NCI-H526 treated with DMSO at 0.1 percent for 48 hours (cell line): ENCODE measurements at places on chromosomes 16 and 17.

- DNase-seq, result peak; percentile 98
Observed at GRCh38 chr17:29010129-29010528, 4.3 kb upstream of the SEZ6 start.

DNA sequence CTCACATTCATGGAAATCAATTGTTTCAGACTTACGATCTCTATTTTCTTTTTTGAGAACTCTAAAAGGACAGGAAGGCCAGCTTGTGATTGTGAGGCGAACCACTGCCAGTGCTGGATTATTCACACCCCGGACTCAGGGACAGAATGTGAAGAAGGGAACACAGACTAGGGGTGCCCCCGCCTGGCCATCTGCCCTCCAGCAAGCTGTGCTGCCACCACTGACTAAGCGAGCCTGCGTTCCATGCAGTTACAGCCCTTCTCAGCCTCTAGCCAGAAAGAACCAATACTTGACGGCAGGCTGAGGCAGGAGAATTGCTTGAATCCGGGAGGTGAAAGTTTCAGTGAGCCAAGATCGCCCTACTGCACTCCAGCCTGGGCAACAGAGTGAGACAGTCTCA is 2.8 kb downstream of the HAGH start:
- no peak for DNase-seq

DNA sequence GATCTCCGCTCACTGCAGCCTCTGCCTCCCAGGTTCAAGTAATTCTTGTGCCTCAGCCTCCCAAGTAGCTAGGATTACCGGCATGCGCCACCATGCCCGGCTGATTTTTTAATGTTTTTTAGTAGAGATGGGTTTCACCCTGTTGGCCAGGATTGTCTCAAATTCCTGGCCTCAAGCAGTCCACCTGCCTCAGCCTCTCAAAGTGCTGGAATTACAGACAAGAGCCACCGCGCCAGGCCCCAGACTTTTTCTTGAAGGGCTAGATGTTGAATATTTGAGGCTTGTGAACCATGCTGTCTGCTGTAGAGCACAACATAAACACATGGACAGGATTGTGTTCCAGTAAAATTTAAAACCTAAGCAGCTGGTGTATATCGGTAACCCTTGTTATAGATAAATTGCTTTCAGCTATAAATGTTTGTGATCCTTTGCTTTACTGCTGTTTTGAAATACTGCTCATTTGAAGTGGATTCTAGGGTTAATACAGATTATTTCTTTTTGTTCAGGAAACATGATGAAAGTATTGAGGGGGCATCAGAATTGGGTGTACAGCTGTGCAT is 12.4 kb downstream of the WSB1 start:
- no peak for DNase-seq

DNA sequence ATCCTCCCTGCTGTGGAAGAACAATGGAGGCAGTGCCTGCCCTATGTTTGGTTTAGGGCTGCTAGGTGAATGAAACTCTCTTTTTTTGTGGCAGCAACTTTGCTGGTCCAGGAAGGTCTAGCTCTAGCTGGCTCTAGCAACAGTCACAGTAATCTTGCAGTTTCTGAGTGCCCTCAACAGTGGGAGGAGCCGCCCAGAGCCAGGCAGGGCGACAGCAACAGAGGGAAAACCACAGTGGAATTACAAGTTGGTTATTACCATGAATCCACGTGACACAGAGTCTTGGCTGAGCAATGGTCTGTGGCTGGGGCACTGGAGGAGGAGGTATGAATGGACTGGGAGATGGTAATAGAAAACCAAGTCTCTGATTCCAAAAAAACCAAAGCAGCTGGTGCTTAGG is 10.3 kb downstream of the HSPB9 start:
- peak; percentile 40 for DNase-seq

DNA sequence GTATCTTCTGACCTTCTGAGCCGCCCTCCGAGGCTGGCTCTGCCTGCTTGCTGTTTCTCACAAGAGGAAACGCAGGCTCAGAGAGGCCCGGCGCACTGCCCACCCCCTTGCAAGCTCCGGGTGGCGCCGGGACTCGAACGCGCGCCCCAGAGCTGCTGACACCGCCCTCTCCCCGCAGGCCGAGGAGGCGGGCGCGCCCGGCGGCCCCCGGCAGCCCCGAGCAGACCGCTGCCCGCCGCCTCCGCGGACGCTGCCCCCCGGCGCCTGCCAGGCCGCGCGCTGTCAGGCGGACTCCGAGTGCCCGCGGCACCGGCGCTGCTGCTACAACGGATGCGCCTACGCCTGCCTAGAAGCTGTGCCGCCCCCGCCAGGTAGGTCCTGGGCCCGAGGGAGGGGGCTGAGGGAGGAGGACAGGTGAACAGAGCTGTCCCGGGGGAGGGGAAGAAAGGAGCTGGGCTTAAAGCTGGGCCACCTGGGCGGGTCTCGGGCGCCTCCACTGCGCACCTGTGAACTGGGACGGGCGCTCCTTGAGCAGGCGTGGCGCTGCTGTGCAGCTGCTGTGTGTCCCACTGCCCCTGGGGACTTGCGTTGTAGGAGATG is 18.2 kb downstream of the WFDC1 start:
- peak; percentile 74 for DNase-seq

GRCh38 chr17:57898487-57899311 is 48.9 kb upstream of the MRPS23 start:
- DNase-seq, result no peak

DNA sequence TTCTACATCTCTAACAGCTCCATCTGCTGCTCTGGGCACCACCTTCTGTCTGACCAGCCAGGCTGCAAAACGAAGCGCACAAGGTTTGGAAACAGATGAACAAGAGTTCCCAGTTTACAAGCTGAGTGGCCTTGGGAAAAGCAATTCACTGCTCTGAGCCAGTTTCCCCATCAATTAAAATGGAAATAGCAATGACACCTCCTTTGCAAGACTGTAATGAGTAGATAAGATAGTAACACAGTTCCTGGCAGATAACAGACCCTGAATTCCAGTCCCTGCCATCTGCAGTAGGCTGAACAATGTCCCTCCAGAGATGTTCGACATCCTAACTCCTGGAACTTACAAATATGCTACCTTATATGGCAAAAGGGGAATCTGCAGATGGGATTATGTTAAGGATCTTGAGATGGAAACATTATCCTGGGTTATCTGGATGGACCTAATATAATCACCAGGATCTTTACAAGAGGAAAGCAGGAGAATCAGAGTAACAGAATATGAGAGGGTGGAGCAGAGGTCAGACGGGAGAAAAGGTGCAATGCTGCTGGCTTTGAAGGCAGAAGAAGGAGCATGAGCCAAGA is 27.9 kb downstream of the CPPED1 start:
- no peak for DNase-seq
